ENCODE measurements at places on chromosomes 16 and 17.

DNA sequence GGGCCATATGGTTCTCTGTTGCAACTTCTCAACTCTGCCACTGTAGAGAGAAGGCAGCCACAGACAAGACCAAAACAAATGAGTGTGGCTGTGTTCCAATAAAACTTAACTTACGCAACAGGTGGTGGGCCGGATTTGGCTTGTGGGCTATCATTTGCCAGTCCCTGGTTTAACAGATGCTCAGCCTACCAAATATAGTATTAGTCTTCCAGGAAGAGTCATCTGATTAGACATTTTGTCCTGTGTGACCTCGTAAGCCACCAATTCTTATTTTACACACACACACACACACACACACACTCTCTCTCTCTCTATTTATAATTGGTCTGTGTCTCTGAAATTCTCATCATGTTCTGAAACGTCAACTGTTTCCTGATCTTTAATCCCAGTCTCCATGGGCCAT is 245.9 kb downstream of the XYLT1 start:
- no peak for DNase-seq

DNA sequence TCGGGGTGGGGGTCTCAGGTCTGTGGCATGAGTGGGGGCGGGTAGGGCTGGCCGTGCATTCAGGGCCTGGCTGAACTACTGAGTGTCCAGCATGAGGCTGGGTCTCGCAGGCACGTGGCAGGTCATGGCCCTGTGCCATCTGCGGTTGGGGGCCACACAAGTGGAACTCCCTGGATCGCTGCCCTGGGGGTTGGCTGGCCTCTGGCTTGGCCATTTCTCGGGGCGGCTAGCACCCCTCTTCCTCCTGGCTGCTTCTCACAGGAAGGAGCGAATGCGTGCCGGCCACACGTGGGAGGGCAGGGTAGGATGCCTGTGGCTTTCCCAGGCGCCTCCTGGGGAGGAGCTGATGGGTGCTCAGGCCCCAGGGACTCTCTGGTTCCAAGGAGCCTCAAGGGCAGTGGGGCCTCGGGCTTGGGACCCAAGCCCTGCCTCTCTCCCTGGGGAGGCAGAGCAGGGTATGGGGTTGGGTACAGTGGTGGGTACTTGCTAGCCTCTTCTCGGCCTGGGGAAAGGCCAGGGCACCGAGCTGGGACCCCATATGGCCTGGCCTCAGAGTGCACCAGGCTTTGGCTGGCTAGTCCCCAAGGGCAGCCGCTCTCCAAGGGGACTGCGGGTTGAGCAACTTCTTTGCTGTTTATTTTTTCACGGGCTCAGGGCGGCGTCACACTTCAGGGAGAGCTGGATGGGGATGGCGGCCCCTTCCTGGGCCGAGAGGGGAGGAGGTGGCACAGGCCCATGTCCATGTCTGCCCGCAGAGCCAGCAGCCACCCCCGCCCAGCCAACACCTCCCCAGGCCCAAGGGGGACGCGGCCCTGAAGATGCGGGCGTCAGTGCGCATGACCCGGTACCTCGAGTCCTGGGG is 37.5 kb downstream of the ADCY7 start:
- DNase-seq = no peak

- DNase-seq = no peak
Measured at GRCh38 chr16:48381201-48381600, 4.0 kb downstream of the SIAH1 start.

- DNase-seq = no peak
Measured at GRCh38 chr17:68803164-68803929, 151.8 kb downstream of the ABCA8 start.

DNA sequence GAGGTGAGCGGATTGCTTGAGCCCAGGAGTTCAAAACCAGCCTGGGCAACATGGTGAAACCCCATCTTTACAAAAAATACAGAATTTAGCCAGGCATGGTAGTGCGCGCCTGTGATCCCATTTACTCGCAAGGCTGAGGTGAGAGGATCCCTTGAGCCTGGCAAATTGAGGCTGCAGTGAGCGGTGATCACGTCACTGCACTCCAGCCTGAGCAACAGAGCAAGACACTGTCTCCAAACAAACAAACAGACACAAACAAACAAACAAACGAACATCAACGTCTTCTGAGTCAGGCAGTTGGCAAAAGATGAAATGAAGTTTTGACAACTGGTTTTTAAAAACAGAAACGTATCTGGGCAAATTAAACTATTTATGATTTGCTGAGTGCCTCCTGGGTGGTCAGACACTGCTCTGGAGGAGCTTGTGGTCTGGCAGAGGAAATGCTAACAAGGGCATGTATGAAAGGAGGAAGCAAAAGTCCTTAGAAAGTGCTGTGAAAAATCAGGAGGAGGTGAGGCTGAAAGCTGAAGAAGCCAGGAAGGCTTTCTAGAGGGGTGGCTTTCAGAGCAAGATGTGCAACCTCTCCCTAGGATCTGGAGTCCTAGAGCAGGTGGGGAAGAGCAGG is 10.2 kb upstream of the KRT20 start:
- no peak for DNase-seq
